ENCODE measurements at places on chromosomes 1 and 21.
A peak's percentile ranks its signal among the peaks of the same experiment; 100 is the strongest.

GRCh38 chr1:189783456-189783855 is 694.2 kb downstream of the BRINP3 start:
- DNase-seq = peak; percentile 56

DNA sequence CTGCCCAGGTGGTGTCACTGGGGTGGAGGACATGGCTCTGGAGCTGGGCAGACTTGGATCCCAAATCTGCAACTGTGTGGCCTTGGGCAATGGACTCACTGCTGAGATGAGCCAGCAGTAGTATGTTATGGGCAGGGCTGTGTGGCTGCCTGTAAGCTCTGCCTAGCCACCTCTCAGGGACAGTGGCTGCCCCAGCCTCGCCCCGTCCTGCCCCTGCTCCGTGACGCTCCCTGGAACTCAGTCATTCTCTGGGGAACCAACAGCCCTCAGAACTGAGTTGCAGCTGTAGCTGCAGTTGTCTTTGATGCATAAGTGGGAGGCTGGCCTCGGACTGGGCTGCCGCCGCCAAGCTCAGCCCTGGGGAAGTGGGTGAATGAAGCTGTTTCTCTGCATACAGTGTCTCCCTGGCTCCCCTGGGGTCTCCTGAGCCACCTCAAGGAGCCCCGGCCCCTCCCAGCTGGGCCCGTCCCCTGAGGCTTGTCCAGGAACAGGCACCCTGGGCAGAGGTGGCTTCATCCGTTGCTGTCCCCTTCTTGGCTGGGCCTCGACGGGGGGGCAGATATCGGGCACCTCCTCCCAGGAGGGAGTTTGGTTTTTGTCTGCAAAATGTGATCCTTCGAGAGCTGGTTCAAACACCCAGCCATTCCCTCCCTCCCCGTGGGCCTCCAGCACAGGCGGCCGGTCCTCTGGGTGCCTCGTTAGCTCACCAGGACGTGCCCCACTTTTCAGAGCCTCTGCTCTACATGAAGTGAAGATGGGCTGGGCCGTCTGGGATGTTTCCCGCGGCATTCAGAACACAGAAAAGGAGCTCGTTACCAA is 26.2 kb upstream of the PLCH2 start:
- no peak for DNase-seq

DNA sequence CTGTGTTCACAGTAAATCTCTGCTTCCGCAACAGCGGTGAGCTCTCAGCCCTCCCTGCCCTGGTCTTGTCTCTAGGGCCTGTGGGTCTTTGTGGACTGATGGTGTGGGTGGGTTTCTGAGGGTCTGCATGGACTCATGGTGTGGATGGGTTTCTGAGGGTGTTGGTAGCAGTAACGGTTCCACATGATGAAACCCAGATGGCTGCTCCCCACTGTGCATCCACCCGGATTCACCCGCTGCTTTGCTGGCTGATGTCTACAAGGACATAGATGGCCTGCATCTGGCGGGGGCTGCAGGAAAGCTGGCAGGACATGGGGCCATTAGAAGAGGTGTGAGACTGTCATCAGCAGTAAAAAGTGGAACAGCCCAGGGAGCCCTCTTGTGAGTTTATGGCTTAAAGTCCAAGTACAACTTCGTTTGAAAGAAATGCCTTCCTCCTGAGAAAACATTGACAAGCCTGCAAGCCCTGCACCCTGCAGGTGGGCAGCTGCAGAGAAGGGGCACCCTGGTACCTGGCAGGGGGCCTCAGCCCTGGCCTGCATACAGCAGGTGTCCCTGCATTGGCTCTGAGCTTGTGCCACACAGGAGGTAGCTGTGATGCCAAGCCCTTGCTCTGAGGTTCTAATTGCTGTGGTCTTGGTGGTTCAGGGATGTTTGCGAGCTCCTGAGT is 156.9 kb upstream of the COL6A1 start:
- DNase-seq = no peak

GRCh38 chr1:205261946-205262691 is 34.4 kb downstream of the TMCC2 start:
- DNase-seq = no peak

GRCh38 chr1:198175423-198176170 is 18.8 kb downstream of the NEK7 start:
- DNase-seq = no peak

DNA sequence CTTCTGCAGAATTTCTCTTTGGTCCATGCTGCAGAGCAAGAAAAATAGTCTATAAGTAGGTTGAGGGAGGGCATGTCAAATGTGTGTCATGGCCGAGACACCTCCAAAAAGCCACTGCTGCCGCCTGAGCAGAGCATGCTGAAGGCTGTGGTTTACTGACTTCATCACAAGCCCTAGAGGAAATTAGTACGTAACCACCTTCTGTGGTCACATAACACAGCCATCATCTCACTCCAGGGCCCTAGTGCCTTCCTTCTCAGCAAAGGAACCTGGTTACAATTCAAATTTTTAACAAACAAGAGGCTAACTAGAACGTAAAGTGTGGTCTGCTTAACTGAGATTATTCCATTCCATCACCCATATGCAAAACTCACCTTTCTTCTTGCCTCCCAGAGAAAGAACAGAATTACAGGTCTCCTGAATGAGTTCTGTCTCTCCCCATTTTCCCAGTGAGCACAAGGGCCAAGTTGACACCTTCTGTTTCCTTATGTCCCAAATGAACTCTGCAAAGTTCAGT is at the start of gene PTPN22:
Gene PTPN22 (minus strand): TSS at position 116 of the 517 bp plus-strand sequence.
- no peak for DNase-seq

GRCh38 chr21:28704746-28705145 is 287.9 kb downstream of the LTN1 start:
- peak; percentile 43 for DNase-seq

DNA sequence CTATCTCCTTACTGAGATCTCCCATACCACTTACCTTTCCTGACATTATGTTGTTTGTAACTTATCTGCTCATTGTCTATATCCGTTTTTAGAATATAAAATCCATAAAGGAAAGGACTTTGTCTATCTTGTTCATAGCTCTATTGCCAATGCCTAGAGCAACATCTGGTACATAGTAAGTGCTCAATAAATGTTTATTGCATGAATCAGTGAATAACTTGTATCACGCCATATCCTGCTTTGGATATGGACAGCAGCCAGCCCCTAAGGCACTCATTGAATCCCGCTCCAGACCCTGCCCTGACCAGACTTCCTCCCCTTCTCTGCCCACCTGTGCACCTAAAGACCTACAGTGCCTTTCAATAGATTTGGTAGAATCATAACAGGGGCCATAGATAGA is 298.1 kb upstream of the PLXNA2 start:
- DNase-seq = no peak

DNA sequence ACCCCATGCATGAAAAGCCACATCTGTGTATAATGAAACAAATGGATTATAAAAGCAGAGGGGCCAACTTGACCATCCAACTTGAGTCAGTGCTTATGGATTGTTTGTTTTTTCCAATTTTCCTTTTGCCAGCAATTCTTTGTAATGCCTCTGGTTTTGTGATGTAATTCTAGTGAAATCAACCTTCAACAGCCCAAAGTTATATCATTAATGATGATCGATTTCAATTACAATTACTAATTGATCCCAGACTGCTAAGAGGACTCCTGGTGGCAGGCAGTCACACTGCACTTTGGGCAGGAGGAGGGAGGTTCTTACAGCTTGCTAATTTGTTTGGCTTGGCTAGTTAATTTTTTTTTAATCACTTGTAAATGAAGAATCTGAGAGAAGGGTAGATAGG is 552.3 kb downstream of the NUF2 start:
- DNase-seq = no peak

GRCh38 chr1:26779098-26779668 is 8.6 kb upstream of the PIGV start:
- no peak for DNase-seq

DNA sequence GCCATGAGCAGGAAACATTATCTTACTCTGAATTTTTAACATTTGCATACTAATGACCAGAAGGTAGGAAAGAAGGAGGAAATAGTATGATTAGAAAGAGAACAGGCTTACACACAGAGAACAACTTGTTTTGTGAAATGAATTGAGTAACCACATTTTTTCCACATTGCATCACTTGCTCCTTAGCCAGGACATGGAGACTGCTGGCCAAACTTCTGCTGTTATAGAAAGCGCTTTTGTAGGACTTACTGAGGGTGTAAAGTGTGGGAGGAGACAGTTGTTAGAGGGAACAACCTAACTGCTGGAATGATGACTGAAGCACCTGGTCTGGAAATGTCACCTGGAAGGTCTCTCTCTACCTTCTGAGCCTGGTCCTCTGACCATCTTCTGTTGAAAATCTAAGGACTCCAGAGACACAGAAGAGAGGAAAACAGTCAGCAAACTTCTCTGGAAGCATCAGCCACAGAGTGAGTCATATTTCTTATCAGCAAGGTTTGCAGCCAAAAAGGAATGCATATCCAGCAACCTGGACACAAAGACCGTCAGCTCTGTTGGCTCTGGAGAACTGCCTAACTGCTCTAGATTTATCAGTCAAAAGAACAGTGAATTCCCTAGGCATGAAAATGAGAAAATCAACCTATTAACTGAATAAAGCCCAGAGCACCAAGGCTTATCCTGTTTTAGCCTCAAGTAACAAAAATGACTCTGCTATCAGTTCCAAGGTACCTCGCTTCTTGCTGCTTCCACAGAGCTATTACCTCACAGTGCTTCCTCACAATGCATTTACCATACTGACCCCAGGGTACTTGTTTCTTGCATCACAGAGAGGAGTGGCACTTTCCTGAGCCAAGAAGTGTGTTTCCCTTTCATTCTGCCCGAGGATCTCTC is 88.0 kb upstream of the SLFNL1 start:
- peak; percentile 57 for DNase-seq

Measured in NCI-H446 (cell line).